ENCODE measurements at places on chromosomes 11 and 22.
A peak's percentile ranks its signal among the peaks of the same experiment; 100 is the strongest.

DNA sequence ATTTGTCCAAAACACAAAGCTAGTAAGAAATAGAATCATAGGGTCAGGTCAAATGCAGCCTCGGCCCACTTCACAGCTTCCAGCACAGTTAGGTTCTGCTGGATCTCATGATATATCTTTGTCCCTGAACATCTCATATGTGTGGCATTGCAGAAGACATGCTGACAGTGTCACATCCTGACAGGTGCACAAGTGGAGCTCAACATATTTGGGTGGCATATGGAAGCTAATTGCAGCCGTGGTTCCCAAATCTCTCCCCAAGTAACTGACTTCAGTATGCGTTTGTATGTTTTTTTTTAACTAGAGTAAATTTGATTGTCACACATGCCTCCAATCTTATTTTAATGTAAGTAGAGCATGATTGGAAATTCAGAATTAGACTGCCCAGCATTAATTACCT lies 33.4 kb downstream of the NAV2 start:
- H3K27ac ChIP-seq, result no peak overlapping the region
- no peaks in the 10 kb centered on the region for H3K36me3 ChIP-seq
- no peak overlapping the region for H3K4me3 ChIP-seq
- DNase-seq, result no peak
- H3K27me3 ChIP-seq, result peaks cover 10% of the 10 kb centered on the region
- no peaks in the 10 kb centered on the region for H3K4me1 ChIP-seq

- H3K27me3 ChIP-seq, result peaks cover 27% of the 10 kb centered on the region
- no peak for DNase-seq
- H3K27ac ChIP-seq, result no peak overlapping the region
- H3K4me3 ChIP-seq, result no peak overlapping the region
- H3K36me3 ChIP-seq, result no peaks in the 10 kb centered on the region
These were observed 154.2 kb downstream of the LDLRAD3 start for GRCh38 chr11:36098087-36098486.

DNA sequence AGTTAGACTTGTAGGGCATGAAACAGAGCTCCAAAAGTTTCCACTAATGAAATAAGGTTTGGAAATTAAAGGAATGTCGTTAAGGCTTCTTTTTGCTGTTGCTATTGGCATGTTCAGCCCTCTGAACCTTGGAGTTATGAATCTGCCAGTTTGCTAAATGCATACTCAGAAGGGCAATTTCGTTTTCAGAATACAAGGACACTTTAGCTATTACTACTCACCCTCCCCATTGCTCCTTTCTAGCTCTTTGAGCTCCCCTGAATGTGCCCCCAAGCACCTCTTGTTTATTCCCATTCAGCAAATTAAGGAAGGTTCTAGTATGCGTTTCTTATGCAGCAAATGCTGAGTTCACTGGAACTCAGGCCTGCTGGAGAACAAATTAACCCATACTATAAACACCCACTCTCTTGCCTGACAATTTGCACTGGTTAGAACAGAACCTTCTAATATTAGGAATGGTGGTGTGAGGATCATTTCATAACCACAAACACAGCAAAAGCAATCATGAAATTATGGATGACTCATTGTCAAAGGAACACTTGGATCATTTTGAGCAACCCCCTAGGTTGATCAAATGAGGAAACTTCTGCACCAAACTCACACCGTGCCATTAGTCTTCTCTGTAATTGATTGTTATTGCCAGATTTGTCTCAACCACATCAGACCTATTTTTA lies 26.2 kb upstream of the LIN7C start:
- no peak overlapping the region for H3K27ac ChIP-seq
- peaks cover 15% of the 10 kb centered on the region for H3K27me3 ChIP-seq
- no peaks in the 10 kb centered on the region for H3K36me3 ChIP-seq
- no peak for DNase-seq
- H3K4me1 ChIP-seq, result no peaks in the 10 kb centered on the region
- no peak overlapping the region for H3K4me3 ChIP-seq

GRCh38 chr11:44607987-44608386 lies 42.5 kb downstream of the CD82 start:
- H3K27ac ChIP-seq, result peak overlapping the region; percentile 47
- DNase-seq, result no peak
- H3K36me3 ChIP-seq, result no peaks in the 10 kb centered on the region
- H3K27me3 ChIP-seq, result no peaks in the 10 kb centered on the region
- H3K4me1 ChIP-seq, result peaks cover 21% of the 10 kb centered on the region

DNA sequence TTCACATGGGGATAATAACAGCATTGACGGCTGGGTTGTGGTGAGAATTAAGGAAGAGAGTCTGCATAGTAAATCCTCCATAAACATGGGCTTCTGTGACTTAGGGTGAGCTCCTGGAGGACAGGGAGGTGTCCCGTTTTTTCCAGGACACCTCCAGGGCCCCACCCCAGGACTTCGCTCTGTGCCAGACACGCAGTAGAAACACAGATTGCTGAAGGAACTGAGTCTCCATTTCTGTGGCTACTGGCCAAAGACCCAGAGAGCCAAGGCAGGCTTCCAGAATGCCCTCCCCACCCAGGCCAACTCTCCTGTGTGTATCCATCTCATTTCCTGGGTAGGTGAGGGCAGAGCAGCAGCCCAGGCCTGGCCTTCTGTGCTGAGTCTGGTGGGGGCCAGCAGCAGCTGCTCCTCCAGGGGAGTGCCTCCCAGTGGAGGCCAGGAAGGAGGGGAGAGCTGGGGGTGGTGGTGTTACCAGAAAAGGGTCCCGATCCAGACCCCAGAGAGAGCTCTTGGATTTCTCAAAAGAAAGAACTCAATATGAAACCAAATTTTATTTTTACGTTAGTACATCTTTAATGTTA lies 9.5 kb upstream of the RFPL3 start:
- no peak overlapping the region for H3K27ac ChIP-seq
- no peaks in the 10 kb centered on the region for H3K4me1 ChIP-seq
- no peak overlapping the region for H3K4me3 ChIP-seq
- no peaks in the 10 kb centered on the region for H3K36me3 ChIP-seq

DNA sequence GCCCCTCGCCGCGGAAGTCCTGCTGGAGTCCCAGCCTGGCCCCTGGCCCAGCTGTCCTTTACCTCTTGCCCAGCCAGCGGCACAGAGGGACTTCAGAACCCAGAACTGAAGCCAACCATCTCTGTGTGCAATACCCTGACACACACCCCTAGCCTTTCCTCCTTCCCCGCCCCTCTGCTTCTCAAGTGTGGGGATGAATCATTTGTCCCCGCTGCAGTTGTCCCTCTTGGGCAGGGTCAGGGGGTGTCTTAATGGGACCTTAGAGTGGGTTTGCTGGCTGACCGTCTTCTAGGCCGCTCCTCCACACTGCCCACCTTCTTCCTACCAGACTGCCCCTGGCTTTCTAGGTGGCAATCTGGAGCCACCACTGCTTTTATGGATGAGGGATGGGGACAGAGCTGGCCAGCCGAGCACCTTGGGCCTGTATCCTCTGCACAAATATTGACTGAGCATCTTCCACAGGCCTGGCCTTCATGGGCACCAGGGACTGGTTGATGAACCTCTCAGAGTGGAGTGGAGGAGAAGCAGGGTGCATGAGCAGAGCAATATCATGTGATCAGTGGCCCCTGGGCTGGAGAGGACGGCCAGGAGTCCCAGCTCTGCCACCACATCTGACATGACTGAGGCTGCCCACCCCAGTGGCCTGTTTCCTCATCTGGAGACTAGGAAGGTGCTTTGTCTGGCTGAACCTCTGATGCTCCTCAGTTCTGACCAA lies 668 bp upstream of the CHST1 start:
- DNase-seq, result no peak
- peaks cover 40% of the 10 kb centered on the region for H3K27me3 ChIP-seq
- H3K36me3 ChIP-seq, result no peaks in the 10 kb centered on the region
- H3K4me1 ChIP-seq, result no peaks in the 10 kb centered on the region
- no peak overlapping the region for H3K27ac ChIP-seq
- peak overlapping the region; percentile 68 for H3K4me3 ChIP-seq

DNA sequence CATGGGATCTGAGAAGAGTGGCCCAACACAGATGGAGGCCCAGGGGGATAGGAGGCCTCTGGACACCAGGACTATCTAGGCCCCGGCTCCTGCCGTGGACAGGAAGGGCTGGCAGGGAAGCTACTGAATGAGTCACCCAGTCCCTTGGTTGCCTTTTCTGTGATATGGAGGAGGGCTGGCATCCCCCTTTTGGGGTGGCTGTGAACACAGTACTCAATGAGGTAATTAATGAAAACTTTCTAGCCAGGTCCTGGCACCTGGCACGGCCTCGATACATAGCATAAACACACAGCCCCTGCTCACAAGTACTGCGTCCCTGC lies 163.2 kb downstream of the CHST1 start:
- no peaks in the 10 kb centered on the region for H3K4me1 ChIP-seq
- no peak for DNase-seq
- peaks cover 31% of the 10 kb centered on the region for H3K27me3 ChIP-seq
- peaks cover 4% of the 10 kb centered on the region for H3K36me3 ChIP-seq
- no peak overlapping the region for H3K27ac ChIP-seq
- no peak overlapping the region for H3K4me3 ChIP-seq

GRCh38 chr11:130477586-130478203 lies 29.2 kb downstream of the ADAMTS15 start:
- DNase-seq, result no peak
- H3K36me3 ChIP-seq, result no peaks in the 10 kb centered on the region
- H3K4me1 ChIP-seq, result no peaks in the 10 kb centered on the region
- H3K27ac ChIP-seq, result no peak overlapping the region

DNA sequence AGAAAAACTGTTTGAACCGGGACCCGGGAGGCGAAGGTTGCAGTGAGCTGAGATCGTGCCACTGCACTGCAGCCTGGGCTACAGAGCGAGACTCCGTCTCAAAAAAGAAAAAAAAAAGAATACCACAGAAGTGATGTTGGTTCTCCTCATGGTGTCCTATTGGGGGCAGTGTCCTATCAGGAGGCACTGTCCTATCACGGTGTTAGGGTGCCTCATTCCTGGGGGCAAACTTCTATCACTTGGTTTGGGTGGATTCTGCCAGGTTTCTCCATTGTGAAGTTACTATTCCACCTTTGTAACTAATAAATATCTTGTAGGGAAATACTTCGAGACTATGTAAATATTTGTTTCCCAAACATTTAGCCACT lies 19.6 kb downstream of the PRR14L start:
- H3K27me3 ChIP-seq, result no peaks in the 10 kb centered on the region
- no peak overlapping the region for H3K27ac ChIP-seq
- DNase-seq, result no peak
- no peak overlapping the region for H3K4me3 ChIP-seq

DNA sequence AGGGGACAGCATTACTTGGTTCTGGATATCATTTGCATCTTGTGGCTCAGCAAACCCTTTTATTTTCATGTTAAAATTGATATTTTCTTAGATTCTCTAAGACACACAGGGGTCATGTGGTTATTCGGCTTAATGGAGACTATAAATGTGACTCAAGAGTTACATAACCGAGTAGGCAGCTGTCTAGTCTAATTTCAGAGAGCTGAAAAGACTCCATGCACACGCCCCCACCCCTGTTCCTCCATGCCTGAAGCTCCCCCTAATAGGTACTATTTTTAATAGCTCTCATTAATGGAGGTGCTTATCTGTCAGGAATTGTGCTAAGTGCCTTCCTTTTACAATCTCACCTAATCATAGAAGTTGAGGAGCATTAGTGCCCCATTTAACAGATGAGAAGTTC lies 189.2 kb upstream of the ARHGAP20 start:
- no peaks in the 10 kb centered on the region for H3K4me1 ChIP-seq
- H3K27ac ChIP-seq, result no peak overlapping the region
- DNase-seq, result no peak
- no peaks in the 10 kb centered on the region for H3K36me3 ChIP-seq

GRCh38 chr11:13861411-13861810 lies 101.1 kb upstream of the SPON1 start:
- no peaks in the 10 kb centered on the region for H3K27me3 ChIP-seq
- no peaks in the 10 kb centered on the region for H3K4me1 ChIP-seq
- no peak overlapping the region for H3K27ac ChIP-seq
- H3K4me3 ChIP-seq, result no peak overlapping the region
- H3K36me3 ChIP-seq, result no peaks in the 10 kb centered on the region

DNA sequence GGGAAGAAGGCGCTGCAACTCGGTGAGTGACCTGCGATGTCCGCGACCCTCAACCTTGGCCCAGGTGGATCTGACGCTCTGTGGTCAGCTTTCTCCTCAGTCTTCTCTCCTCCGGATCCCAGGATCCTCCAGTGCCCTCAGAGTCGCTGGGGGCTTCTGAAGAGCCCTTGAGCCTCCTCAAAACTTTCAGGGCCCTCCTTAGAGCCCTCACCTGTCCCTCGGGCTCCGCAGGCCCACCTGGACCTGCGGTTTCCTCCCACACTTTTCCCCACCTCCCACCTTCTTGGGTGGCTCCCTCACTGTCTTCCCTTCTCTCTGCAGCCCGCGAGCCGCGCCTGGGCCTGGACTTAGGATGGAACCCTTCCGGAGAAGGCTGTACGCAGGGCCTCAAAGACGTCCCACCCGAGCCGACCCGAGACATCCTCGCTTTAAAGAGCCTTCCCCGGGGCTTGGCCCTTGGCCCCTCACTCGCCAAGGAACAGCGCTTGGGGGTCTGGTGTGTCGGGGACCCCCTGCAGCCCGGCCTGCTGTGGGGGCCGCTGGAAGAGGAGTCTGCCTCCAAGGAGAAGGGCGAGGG lies 335 bp downstream of the ZNF408 start:
- peak overlapping the region; percentile 93 for H3K4me3 ChIP-seq
- no peak for DNase-seq
- H3K4me1 ChIP-seq, result peaks cover 35% of the 10 kb centered on the region

DNA sequence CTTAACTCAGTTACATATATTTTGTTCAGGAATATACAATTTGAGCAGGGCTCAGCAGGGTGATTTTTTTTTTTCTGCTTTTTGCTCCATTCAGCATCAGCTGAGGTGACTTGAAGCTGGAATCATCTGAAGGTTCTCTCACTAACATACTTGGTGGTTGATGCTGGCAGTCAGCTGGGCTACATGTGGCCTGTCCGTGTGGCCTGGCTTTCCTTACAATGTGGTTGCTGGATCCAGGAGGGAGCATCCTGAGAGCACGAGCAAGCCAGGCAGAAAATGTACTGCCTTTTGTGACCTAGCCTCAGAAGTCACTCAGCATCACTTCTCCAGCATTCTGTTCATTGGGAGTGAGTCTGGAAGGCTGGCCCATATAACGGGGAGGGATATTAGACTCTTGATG lies 151.6 kb upstream of the E2F8 start:
- no peaks in the 10 kb centered on the region for H3K36me3 ChIP-seq
- H3K4me1 ChIP-seq, result peaks cover 4% of the 10 kb centered on the region
- no peak overlapping the region for H3K27ac ChIP-seq
- no peak overlapping the region for H3K4me3 ChIP-seq

DNA sequence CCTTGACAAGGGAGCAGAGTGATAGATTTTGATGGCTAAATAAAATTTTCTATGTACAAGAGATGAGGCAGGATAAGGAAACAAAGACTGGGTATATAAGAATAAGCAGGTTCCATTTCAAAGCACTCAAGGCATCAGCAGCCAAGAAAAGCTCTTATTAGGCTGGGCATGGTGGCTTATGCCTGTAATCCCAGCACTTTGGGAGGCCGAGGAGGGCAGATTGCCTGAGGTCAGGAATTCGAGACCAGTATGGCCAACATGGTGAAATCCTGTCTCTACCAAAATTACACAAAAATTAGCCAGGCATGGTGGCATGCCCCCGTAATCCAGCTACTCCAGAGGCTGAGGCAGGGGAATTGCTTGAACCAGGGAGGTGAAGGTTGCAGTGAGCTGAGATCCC lies 563.4 kb upstream of the CCDC179 start:
- H3K27me3 ChIP-seq, result no peaks in the 10 kb centered on the region
- no peaks in the 10 kb centered on the region for H3K4me1 ChIP-seq
- DNase-seq, result no peak
- H3K36me3 ChIP-seq, result no peaks in the 10 kb centered on the region
- no peak overlapping the region for H3K27ac ChIP-seq
